ENCODE measurements at places on chromosomes 1 and 21.

- DNase-seq = no peak
Observed at GRCh38 chr1:14773396-14774025, 175.0 kb downstream of the KAZN start.

DNA sequence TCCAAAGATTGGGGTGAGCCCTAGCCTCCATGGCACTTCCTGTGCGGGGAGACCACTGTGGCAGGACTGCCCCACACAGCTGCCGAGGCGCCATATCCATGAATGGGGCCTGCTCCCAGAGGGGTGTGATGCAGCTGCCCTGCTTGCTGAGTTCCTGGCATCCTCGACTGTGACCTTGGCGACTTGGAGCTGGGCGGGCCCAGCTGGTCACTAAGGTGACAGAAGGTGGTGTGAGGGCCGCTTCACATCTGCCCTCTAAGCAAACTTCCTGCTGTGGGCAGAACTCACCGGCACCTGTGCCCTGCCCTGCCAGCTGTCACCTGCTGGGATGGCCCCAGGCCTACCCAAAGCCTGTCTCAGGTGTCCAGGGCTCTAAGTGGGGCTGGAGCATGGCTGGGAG is 9.0 kb downstream of the TMEM61 start:
- DNase-seq = no peak

DNA sequence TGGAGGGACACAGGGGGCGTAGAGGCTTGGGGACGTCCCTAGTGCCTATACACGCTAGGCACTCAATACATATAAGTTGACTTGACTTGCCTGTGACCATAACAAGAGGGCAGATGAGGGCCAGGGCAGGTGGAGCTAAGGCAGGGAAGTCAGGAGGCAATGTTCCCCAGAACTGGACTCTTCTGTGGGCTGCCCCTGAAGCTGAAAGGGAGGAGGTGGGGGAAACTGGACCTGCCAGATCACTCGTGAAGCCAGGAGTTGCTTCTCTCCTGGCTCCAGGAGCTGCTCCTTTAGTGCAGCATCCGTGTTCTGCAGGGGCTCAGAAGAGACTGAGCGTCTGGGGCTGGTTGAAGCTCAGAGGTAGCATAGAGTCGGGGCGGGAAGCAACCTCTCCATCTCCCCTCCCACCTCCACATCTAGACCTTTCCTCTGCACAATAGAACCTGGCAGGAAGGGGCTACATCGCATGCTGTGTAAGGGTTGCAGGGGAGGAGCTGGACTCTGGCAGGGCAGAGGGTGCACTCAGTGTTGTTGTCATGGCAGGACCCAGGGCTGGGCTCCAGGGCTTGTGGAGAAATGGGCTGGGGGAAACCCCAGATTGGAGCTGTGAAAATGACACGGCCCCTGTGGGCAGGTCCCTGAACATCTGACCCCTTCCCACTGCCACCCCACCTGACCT is 2.9 kb upstream of the SEMA4A start:
- no peak for DNase-seq

DNA sequence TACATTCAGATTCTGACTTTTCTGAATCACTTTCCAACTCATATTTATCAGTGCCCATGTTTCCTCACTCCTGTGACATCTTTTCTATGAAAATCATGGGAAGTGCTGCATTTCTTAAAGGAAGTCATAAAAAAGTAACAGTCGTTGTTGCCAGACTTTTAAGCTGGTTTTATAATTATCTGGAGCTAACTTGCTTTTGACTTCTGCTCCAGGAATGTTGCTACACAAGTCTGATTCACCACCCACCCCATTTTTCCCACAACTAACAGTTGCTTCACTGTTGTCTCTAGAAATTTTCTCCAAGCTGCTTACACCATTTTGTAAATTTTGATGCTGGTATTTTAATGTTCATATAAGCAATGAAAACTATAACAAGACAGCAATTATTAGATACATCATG is 12.2 kb downstream of the FCRLB start:
- no peak for DNase-seq

DNA sequence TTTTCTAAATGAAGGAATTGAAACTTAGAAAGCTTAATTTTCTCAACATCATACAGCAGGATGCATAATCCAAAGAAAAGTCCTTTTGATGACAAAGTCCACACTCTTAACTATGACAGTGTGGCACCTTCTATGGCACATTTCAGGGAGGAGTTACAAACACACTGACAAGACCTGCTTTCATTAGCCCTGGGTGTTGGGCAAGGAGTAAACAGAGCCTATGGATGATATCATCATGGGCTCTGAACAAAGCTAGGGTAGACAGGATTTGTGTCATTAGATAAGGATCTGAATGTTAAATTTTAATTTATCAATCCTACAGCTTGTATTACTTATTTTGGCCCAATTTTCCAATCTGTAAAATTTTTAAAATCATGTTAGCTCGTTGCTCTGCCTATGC is 62.6 kb upstream of the DENND1B start:
- no peak for DNase-seq

DNA sequence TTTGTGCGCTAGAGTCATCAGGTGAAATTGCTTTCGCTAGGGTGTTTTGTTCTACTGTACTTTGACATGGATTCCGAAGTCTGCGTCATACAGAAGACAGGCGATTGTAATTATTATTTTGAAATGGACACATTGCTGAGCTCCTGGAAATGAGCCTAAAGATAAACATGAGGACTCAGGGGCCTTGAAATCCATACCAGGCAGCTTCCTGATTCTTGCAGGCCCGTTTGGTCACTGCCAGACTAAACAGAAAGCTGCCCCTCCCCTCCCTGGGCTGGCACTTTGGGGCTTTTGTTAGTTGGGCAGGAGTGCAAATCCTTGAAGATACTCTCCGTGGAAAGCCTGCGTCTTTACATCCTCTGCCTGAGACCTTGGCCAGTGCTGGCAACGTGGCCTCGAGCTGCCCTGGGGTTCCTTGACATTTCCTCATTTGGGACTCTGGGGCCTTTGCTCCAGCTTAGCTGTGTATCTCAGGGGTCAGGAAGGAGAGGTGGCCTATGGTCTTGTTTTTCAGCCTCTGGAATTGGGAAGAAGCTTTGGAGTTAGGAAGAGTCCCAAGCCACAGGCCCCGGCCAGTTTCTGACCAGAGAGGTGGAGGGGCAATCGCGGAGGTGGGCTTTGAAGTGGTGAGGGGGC is 26.9 kb upstream of the KCNE2 start:
- DNase-seq = no peak

DNA sequence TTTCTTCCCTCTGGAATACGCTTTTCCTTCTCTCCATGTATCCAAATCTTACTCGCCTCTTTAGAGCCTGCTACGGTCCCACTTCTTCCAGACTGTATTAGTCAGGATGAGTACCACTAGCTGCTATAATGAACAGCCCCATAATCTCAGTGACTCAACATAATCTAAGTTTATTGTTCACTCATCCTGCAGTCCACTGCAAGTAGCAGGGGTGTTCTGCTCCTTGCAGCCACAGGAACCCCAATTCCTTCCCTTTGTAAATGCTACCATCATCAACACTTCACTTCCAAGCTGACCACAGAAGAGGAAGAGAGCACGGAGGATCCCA is 18.1 kb upstream of the LDLRAP1 start:
- no peak for DNase-seq

DNA sequence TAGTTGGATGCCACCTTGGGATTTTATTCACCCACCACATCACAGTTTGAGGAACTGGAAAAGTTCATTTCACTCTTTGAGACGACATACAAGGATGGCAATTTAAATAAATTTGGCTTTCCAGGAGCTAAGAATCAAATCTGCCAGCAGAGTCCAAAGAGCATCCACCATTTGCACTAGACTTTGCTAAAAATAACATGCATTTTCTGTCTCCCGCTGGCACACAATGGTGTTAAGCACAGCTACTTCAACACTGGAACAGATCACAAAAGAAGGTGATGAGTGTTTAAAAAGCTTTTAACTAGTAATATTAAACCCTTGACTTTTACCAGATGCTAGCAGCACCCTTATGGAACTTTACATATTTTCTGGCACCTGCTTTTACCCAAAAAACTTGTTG is 44.6 kb downstream of the MAEL start:
- no peak for DNase-seq

DNA sequence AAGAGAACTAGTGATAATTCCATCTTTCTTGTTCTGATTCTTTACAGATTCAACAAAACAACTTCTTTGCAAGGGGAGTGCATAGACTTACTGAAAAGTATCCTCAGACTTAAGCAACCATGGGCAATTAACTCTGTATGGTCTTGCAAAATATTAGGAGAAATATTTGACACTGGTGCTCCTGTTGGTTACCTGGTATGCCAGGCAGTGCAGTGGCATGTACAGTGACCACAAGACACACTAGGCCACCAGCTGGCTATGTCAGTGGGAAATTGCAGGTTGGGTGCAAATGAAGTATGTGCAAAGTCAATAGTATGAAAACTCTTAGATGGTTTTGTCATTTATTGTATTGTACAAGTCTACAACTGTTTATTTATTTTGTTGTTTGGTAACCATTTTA is 34.5 kb downstream of the EPS15 start:
- no peak for DNase-seq

- no peak for DNase-seq
Observed at GRCh38 chr1:20080441-20081352, 10.7 kb downstream of the PLA2G5 start.

- DNase-seq = no peak
Observed at GRCh38 chr1:11806307-11806936, 431 bp downstream of the CLCN6 start.
